ENCODE measurements at places on chromosomes 2 and 18.

- DNase-seq, result no peak
Measured at GRCh38 chr2:42566025-42566424, 2.4 kb upstream of the MTA3 start.

DNA sequence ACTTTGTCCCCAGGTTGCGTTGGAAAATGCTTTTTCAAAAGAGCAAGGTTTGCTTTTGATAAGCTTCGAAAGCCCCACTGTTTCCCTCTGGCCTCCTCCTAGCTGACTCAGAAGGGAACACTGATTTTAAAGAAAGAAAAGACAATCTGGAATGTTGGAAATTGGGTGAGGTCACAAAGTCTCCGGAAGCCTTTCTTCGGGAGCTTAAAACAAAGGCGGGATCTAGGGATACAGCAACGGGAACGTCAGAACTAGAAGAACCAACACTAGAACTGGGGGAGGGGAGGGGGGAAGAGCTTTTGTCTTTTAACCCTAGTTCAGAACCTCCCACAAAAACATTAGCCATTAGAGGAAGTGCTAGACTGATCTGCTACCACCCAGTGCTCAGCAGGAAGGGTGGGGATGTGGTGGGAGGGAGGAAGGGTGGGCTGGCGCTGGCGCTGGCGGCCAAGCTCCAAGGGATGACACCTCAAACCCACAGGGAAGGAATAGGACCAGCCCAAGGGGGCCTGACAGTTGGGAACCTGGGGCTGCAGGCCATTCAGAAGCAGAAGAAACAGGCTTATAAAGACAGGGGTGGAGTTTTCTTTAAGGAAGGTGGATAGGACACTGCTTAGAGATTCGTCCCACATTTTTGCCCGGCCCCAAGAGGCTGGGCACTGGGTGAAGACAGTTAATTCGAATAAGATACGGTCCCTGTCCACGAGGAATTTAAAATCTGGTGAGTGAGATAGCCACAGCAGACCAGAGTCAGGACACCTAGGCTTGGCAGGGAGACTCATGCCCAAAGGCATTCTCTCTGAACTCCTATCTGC, 1.7 kb downstream of the TMSB10 start:
- DNase-seq, result no peak

DNA sequence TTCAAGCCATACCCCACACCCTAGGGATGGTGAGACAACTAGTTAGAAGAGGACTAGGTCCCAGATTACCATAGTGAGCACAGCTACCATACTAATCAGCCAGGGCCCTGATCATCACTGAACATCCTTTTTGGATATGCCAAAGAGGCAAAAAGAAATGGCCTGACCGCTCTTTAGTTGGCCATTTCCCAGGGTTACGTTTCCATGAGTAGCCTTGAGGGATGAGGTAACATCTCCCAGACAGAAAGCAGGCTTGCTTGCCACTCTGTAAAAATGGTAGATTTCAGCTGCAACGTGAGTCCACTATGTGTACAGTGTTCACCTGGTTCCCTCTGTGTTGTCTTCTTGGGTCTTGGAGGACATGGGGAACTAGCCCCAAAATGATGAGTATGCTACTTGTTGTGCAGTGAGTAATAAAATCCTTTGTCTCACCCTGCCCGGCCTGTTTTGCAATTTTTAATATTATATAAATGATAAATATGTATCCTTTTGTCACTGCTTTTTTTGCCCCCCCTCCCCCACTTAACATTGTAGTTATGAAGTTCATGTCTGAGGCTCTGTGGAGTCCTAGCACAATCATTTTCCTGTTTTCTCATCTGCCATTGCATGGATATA, 8.9 kb upstream of the GALM start:
- DNase-seq, result no peak

- no peak for DNase-seq
Measured at GRCh38 chr2:80303909-80304837, at the start of gene LRRTM1. Gene LRRTM1, minus strand, starts transcription at chr2:80304752. Its CDS starts 933 bp downstream, at chr2:80303819.

DNA sequence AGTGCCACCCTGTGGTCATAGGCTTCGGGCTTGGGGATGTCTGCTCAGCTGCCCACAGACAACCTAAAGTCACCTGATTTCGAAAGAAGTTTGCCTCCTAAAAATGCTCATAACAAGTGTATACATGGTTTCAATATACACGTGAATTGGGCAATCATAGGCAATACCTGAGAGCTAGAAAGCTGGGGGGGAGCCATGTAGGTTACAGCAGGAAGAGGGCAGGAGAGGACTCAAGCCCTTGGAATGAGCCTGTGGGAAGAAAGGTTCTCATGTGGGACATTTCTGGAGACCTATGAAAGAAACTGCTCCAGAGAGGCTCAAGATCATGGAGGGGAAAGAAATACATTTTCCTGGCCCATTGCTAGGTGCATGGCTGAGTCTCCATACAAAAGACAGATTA, 109.7 kb downstream of the ACOXL start:
- DNase-seq, result no peak

- DNase-seq, result peak; percentile 37
Measured at GRCh38 chr2:46650556-46651001, 171.2 kb downstream of the TMEM247 start.

DNA sequence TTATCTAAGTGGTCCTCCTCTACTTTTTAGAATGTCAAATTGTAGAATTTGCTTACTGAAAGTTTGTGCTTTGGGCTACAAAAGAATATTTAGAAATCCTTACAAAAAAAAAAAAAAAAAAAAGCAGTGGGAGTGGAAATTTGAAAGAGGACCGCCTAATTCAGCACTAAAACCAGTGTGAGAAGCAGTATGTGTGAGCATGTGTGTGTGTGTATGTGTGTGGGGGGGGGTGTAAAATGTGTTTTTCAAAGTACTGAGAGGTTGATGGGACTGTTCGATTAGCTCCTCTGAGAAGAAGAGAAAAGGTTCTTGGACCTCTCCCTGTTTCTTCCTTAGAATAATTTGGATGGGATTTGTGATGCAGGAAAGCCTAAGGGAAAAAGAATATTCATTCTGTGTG, at the start of gene VIT:
Gene VIT, plus strand, starts transcription at position 175 of the 400 bp plus-strand sequence. CDS start 19,664 bp downstream, outside the sequence.
- DNase-seq, result no peak

- no peak for DNase-seq
Measured at GRCh38 chr18:26568926-26569665, 20.7 kb upstream of the KCTD1 start.

Data from stimulated activated CD8-positive, alpha-beta memory T cell treated with anti-CD3 and anti-CD28 coated beads, Interleukin-2, amount 100 ng/mL, for 1 hour (primary cell).